ENCODE measurements at places on chromosomes 3 and 15.

GRCh38 chr3:42743204-42743995, 29.7 kb downstream of the CCDC13 start:
- no peak for DNase-seq

DNA sequence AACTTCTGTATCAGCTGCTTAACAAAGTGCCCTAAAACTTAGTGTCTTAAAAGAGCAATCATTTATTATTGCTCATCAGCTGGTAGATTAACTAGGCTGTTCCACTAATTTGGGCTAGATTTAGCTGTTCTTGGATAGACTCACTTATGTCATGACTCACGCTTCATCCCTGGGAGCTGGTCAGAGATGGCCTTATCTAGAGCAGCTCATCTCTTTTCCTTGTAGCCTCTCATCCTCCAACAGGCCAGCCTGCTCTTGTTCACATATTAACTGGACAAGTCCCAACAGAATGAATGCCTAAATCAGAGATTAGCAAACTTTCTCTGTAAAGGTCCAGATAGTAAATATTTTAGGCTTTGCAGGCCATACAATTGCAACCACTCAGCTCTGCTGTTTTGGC, 66.9 kb upstream of the PLAAT1 start:
- DNase-seq: no peak

- DNase-seq: no peak
Observed at GRCh38 chr15:99138491-99138982, 33.7 kb downstream of the SYNM start.

DNA sequence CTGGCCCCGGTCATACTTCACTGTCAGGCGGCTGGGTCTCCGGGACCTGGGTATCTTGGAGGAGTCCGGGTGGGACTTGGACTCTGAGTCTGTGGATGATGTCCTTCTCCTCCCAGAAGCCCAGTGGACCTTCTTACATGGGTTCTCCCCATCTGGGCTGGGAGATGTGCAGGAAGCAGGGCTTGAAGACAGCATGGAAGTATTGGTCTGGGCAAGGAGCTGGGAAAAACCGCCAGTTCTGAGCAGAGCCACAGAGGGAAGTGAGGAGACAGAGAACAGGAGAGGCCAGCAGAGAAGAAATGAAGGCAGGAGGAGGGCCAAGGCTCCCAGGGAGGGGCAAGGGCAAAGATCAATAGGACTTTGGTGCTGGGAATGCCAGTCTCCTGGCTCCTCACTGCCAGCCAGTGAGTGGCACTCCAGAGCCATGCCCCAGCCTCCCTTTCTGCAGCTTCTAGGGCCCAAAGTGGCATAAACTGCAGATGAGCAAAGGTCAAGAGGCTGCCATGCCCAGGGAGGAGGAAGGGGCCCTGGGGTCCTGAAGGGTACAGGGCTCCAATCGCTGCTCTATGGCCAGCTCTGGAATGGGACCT, at the start of gene PPP1R14D:
Gene PPP1R14D (minus strand): TSS at position 262 of the 590 bp plus-strand sequence. CDS start 67 bp downstream, at position 195.
- DNase-seq: no peak

DNA sequence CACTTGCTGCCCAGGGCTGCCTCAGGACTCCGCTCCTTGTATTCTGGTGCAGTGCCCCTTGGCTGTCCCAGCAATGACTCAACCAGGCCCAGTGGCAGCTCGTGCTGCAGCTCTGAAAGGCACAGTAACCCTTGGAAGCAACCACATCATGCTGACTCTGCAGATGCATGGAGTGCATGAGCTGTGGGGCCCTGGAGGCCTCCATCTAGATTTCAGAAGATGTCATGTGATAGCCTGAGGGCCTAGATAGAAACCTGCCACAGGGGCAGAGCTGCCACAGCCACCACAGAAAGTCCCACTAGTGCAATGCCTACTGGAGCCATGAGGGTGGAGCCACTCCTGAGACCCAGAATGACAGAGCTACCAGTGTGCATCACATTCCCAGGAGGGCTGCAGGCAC, 117.1 kb upstream of the SMAD3 start:
- no peak for DNase-seq

- DNase-seq: no peak
Observed at GRCh38 chr3:85586018-85586417, 627.2 kb downstream of the CADM2 start.

DNA sequence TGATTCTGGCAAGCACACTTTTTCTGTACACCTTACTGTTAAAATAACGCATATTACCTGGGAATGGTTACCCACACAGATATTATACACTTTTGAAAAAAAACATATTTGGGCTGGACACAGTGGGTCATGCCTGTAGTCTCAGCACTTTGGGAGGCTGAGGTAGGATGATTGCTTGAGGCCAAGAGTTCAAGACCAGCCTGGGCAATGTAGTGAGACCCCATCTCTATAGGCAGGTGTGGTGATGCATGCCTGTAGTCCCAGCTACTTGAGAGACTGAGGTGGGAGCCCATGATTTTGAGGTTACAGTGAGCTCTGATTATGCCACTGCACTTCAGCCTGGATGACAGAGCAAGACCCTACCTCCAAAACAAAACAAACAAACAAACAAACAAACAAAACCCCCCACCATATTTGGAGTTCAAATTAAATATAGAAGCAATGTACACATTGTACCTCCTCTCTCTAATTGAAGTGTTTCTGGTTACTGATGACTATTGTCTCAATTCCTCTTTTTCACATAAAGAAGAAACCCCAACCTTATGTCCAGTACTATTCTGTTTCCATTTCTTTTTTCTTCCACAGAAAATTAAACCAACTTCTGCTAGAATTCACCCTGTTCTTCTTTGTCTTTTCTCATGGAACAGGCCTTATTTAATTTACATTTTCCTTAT, 152.6 kb upstream of the UMPS start:
- DNase-seq: no peak

GRCh38 chr3:191499307-191500080, 38.5 kb downstream of the PYDC2 start:
- no peak for DNase-seq

DNA sequence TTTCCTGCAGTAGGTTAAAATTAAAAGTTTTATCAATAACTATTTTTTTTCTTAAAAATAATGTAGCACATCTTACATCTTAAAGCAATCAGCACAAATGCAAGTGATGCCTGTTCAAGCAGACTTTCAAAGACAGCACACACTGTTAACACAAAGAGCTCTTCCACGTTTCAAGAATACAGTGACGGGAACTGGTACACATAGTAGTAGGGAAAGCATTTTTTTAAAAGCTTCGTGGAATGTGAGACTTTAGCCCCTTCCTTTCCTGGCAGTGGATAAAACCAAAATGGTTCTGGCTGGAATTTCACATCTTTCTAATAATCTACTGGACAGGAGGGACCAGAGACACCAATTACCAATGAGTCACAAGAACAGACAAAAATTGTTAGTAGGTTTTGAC, 33.5 kb upstream of the SLC2A2 start:
- no peak for DNase-seq

GRCh38 chr3:20776692-20777091, 590.7 kb upstream of the SGO1 start:
- no peak for DNase-seq

GRCh38 chr15:24678485-24678884, 2.9 kb downstream of the NPAP1 start:
- no peak for DNase-seq

- DNase-seq: no peak
Observed at GRCh38 chr3:4795905-4796304, 183.3 kb upstream of the BHLHE40 start.

DNA sequence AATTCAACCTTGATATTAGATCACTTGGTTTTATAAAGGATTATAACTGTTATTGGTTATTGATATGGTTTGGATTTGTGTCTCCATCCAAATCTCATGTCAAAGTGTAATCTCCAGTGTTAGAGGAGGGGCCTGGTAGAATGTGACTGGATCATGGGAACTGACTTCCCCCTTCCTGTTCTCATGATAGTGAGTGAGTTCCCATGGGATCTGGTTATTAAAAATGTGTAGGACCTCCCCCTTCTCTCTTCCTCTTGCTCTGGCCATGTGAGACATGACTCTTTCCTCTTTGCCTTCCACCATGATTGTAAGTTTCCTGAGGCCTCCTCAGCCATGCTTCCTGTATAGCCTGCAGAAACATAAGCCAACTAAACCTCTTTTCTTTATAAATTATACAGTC, 136.0 kb upstream of the UBE2E2 start:
- DNase-seq: no peak

DNA sequence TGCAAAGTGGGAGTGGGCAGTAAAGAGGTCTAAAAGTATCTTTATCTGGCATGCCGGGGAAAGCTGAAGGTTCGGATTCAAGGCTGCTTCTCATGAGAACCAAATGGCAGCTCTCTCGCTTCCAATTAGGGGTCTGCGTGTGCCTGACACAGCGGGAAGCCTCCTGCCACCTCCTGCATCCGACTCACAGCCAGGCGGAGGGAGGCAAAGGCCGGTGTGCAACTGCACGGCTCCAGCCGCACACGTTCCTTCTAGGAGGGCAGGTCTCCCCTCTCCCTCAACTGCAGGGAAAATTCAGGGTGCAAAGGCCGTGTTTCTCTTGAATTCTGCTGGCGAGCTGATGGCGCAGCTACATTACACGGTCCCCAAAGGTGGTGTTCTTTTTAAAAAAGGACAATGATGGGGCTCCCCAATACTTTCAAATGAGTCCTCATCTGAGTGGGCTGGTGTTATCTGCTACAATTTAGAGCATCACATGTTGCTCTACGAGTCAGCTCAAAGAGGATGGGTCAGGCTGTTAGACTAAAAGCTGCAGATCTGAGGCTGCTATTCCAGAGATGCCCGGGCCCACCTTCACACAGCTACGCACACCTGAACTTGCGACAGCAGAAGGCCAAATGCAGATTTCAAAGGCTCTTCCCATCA, 226.6 kb downstream of the ADAMTS17 start:
- no peak for DNase-seq

DNA sequence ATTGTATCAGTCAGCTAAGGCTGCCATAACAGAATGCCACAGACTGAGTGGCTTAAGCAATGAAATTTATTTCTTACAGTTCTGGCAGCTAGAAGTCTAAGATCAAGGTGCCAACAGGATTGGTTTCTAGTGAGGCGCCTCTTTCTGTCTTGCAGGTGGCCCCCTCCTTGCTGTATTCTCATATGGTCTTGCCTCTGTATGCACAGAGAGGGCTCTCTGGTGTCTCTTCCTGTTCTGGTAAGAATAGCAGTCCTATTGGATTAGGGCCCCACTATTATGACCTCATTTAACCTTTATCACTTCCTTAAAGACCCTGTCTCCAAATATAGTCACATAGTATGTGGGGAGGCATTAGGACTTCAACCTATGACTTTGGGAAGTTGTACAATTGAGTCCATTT, 253.9 kb downstream of the EDEM1 start:
- no peak for DNase-seq

DNA sequence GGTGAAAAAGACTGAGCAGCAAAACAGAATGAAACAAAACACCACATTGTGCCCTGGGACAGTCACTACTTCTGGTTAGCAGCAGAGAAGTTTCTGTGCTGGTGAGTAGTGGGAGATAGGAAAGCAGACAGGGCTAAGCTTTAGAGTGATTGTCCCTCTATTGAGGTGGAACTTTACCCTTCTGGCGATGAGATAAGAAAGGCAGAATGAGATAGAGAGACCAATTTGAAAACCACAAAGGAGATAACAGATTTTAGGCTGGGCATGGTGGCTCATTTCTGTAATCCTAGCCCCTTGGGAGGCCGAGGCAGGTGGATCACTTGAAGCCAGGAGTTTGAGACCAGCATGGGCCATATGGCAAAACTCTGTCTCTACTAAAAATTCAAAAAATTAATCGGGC, 208.5 kb downstream of the TBL1XR1 start:
- no peak for DNase-seq

GRCh38 chr15:61582092-61582491, 353.0 kb upstream of the RORA start:
- DNase-seq: no peak

DNA sequence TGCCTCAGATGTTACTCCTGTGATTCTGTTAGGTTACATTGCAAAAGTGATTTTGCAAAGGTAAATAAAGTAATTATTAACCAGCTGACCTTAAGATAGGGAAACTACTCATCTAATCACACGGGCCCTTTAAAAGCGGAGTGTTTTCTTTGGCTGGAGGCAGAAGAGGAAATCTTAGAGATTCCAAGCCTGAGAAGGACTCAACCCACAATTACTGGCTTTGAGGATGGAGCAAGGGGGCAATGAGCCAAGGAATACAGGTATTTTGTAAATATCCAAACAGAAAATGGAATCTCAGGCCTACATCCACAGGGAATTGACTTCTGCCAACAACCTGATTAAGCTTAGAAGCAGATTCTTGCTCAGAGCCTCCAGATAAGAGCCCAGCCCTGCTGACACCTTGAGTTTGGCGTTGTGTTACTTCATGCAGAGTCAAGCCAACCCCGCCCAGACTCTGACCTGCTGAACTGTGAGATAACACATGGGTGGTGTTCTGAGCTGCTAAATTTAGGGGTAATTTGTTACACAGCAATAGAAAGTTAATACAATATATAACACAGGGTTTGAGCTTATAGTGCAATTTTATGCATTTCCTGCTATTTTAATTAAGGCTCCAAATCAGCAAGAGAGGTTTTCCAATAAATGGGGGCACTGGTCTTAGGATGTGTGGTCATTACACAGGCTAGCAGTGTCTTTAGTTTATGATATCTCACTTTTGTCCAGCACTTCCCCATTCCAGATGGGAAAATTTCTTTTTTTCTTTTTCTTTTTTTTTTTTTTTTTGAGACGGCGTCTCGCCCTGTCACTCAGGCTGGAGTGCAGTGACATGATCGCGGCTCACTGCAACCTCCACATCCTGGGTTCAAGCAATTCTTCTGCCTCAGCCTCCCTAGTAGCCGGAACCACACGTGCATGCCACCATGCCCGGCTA, 19.5 kb downstream of the NFKBIZ start:
- DNase-seq: no peak

DNA sequence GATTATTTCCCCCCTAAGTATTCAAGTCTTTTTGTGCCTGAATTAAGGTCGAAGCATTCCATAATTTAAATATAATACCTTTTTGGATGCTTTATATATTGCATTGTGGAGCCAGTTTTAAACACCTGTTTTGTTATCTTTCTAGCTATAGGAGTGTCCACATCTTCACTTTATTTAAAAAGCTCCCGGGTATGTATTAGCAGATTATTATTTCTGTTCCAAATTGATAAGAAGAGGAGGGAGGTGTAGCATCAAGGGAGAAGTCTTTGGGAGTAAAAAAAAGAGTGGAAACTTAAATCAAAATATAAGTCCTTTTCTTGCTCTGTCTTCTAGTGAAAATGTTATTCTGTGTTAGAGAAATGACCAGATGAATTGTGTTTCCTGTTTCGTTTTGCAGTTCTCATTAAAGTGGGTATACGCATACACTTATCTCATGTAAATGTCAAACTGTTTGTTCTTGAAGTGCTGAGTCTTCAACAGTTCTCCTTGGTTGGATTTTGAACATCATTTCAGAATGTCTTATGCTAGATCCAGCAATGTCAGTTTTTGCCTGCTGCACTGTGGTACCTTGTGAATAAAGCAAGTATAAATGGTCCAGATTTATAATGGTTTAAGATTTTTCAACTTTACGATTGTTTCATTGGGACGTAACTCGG, 105.8 kb downstream of the FNDC3B start:
- no peak for DNase-seq

- DNase-seq: peak; percentile 2
Observed at GRCh38 chr15:77251662-77252061, 168.2 kb downstream of the PEAK1 start.

DNA sequence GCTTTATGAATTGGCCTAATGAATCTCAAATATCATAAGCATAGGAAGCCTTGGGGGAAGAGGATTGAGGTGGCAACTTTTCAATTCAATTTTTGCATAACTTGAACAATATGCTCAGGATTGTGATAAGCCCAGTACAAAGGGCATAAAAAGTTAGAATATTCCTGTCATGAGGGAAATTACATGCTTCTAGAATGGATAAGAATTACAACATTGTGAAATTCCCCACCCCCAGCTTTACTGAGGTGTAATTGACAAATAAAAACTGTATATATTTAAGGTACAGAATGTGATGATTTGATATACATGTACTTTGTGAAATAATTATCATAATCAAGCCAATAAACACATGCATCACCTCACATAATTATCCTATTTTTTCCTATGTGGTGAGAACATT, 132.6 kb upstream of the TNIK start:
- no peak for DNase-seq

Data from activated CD4-positive, alpha-beta T cell treated with anti-CD3 and anti-CD28 coated beads for 4 hours (primary cell).